ENCODE measurements at places on chromosomes 5 and 9. TPM values are rescaled to one million over a fixed set of nuclear protein-coding genes. Genes with fewer than 3 reads are reported as not detected.

DMGDH gene
- polyA plus RNA-seq = 0.17 TPM

GRCh38 chr9:118325757-118326156 is 621.6 kb downstream of the TLR4 start:
- DNase-seq = no peak
- no peak overlapping the region for H3K4me3 ChIP-seq
- H3K27ac ChIP-seq = no peak overlapping the region
- no peaks in the 10 kb centered on the region for H3K36me3 ChIP-seq

DNA sequence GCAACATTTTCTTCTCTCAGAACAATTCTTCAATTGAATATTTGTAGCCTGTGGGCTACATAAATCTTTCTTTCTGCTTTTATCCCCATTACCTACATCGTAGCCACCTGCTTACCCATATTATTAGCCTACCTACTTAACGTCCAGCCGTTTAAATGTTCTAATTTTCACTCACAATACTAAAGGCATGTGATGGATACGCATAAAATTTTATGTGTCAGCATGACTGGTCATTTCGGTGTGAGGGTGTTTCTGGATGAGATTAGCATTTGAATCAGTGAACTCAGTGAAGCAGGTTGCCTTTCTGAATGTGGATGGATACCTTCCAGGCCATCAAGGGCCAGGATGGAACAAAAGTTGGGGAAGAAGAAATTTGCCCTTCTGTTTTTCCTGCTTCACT is 1722.5 kb upstream of the ACO1 start:
- no peaks in the 10 kb centered on the region for H3K4me1 ChIP-seq
- no peaks in the 10 kb centered on the region for H3K27me3 ChIP-seq
- H3K4me3 ChIP-seq = no peak overlapping the region
- no peak for DNase-seq
- H3K36me3 ChIP-seq = no peaks in the 10 kb centered on the region

NEURL1B gene
- 16.7 TPM for polyA plus RNA-seq

- H3K4me3 ChIP-seq = no peak overlapping the region
- no peak overlapping the region for H3K27ac ChIP-seq
- DNase-seq = no peak
- H3K27me3 ChIP-seq = no peaks in the 10 kb centered on the region
- no peaks in the 10 kb centered on the region for H3K4me1 ChIP-seq
- no peaks in the 10 kb centered on the region for H3K36me3 ChIP-seq
Observed at GRCh38 chr5:173714551-173715428, 98.3 kb upstream of the BOD1 start.

DNA sequence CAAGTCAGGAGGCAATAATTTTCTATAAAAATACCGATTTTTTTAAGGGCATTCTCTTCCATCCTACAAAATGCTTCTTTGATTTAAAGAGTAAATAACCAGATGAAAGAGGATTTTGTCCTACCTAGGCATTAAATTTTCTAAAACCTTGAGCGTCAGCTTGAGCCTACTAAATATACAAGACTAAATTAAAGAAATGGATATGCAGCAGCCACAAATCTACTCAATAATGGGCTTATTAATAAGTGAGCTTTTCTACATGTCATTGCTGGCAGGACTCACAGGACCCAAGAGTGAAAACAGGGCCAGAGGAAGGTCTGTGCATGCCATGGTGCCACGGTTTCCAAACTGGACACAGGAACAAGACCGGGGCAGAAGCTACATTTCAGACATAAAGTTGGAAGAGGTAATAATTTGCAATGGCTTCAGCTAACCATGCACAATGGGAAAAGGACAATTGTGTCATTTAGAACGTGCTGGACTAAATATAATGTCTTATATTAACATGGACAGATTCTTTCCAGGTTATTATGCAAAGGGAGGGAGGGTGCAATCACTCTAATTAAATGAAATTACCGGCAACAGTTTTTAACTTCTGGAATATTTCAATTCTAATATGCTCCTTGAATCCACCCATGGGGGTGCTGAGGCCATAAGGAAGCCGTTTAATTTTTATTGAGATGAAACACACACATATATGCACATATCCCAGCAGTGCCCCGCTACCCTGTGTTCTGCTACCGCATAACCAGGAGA is 5.2 kb downstream of the WHRN start:
- no peak for DNase-seq
- H3K4me1 ChIP-seq = peaks cover 9% of the 10 kb centered on the region
- no peaks in the 10 kb centered on the region for H3K27me3 ChIP-seq
- H3K4me3 ChIP-seq = no peak overlapping the region
- no peak overlapping the region for H3K27ac ChIP-seq

DNA sequence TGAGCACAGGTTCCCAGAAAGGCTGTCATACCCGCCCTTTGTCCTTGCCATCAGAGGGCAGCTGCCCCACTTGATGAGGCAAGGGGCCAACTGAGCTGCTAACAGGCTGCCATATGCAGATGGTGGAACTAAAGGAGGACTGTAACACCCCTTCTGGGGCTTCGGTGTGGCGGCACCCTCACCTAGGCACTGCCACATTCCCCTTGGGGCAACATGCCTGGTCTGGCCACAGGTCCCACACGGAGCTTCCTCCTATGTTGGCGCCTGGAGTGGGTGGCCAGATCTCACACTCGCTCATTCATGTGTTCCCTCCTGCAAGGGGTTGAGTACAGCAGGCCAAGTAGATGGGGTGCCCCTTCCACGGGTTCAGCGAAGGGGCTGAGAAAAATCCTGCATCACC is 777.4 kb upstream of the CHD1 start:
- H3K4me3 ChIP-seq = no peak overlapping the region
- H3K27ac ChIP-seq = no peak overlapping the region
- H3K27me3 ChIP-seq = no peaks in the 10 kb centered on the region
- DNase-seq = no peak
- no peaks in the 10 kb centered on the region for H3K36me3 ChIP-seq

- peaks cover 63% of the 10 kb centered on the region for H3K27me3 ChIP-seq
- DNase-seq = no peak
- peaks cover 9% of the 10 kb centered on the region for H3K4me1 ChIP-seq
- H3K4me3 ChIP-seq = no peak overlapping the region
Observed at GRCh38 chr5:176779537-176779936, 30.8 kb upstream of the UNC5A start.

GRCh38 chr5:124519396-124519795 is 227.0 kb downstream of the ZNF608 start:
- H3K27me3 ChIP-seq = no peaks in the 10 kb centered on the region
- H3K36me3 ChIP-seq = no peaks in the 10 kb centered on the region
- no peaks in the 10 kb centered on the region for H3K4me1 ChIP-seq
- H3K4me3 ChIP-seq = no peak overlapping the region

GRCh38 chr5:62594364-62594984 is 15.9 kb downstream of the LRRC70 start:
- no peak for DNase-seq
- no peak overlapping the region for H3K4me3 ChIP-seq
- no peaks in the 10 kb centered on the region for H3K36me3 ChIP-seq
- H3K27ac ChIP-seq = no peak overlapping the region
- no peaks in the 10 kb centered on the region for H3K4me1 ChIP-seq
- no peaks in the 10 kb centered on the region for H3K27me3 ChIP-seq

DNA sequence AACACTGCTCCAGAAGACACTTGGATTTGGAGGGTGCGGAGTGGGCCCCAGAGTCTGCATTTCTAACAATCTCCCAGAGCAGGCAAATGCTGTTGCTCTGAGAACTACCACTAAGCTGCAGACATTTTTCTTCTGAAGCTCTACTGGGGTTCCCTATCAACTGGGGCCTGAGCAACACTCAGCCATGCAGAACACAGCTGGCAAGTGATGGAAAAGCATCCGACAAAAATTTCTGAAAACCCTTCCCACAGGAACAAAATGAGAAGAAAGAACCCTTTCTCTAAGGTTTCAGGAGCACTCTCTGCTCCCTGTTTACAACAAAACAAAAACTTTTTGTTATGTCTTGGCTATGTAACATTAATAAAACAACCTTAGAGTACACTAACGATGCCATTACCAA is 516.9 kb downstream of the CTNND2 start:
- H3K27ac ChIP-seq = no peak overlapping the region
- H3K36me3 ChIP-seq = no peaks in the 10 kb centered on the region
- peaks cover 37% of the 10 kb centered on the region for H3K27me3 ChIP-seq
- no peaks in the 10 kb centered on the region for H3K4me1 ChIP-seq
- H3K4me3 ChIP-seq = no peak overlapping the region

DNA sequence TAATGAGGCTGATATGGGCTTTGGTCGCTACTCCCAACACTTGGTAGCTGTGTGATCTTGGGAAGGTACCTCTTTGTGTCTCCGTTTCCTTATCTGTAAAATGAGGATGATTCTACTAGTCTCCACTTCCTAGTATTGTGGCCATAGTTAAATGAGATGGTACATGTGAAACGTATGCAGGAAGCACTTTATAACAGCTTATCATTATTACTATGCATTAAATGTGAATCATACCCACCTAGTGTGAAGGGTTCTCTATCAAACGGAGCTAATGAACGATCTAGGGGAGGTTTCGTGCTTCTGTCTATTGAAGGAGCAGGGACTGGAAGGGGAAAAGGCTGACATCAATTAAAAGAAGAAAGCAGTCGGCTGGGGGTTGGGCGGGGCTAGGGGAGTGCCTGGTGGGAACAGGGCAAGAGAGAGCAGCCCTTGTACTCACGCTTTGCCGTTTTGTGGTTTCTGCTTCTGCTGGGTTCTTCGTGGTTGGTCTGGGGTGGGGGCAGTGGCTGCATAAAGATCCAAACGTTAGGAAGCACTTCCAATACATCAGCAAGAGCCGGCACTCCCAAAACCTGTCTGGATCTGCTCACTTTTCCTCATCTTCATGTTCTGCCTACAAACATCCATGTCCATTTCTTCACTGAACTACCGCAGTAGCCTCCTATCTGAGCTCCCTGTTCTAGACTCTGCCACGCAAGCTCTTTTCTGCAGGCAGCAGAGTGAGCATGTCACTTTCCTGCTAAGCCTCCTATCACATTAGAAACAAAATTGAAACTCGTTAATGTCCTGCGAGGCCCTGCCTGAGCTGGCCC is 30.8 kb downstream of the LCP2 start:
- no peak overlapping the region for H3K27ac ChIP-seq
- peaks cover 13% of the 10 kb centered on the region for H3K4me1 ChIP-seq
- H3K4me3 ChIP-seq = no peak overlapping the region

DNA sequence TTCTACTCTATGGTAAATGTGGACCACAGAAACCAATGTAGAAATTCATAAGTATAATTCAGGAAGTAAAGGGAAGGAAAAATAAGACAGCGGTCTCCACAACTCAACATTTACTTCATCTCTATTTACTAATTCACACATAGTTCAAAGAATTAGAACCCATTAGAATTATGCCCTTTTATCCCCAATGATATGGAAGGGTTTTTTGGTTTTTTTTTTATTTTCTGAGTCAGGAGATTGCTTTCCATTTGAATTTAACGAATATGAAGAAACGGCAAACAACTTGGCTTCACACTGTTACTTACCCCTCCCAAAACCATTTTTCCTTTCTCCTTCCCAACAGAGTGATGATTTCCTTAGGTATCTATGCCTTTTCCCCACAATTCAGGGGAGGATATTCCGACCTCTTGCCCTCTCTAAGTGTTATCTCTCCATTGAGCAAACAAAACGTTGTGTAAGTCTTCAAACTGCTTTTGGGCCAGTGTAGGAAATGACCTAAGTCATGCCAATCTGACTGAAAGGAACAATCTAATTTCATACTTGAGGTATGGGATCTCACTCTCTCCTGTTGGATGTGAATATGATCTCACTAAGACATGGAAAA is 72.0 kb downstream of the CETN3 start:
- DNase-seq = no peak
- H3K36me3 ChIP-seq = no peaks in the 10 kb centered on the region
- H3K27me3 ChIP-seq = no peaks in the 10 kb centered on the region
- no peak overlapping the region for H3K27ac ChIP-seq

- no peak overlapping the region for H3K4me3 ChIP-seq
- no peak overlapping the region for H3K27ac ChIP-seq
- no peaks in the 10 kb centered on the region for H3K27me3 ChIP-seq
Observed at GRCh38 chr9:6711403-6711802, 46.4 kb upstream of the KDM4C start.

DNA sequence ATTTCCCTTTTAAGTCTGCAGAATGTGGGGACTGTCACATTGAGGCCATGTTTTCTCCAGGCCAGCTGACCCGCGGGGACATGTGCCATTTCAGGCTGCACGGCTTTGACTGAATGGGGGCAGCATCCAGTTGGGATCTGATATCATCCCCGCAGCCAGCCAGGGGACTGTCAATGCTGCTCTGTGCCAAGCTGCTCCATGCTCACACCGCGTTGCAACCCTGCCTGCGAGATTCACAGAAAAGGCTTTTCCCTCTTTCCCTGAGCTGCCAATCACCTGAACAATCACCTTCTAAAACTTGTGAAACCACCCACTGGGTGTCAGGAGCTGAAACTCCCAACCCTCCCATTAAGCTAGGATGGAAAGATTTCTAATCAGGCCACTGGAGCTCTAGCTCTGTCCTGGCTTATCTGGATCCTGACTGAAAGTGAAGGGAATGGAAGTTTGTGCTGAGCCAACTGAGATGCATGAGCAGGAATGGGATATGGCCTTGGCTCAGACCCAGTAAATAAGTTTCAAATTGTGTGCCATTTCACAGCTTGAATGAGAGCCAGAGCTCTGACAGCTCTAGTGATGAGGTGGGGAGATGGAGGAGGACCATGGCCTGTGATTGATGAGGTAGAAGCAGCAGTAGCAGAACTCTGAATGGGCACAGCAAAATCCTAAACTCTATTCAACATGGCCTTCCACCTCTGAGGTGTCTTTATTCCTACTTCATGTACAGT is 34.5 kb upstream of the ZNF366 start:
- no peaks in the 10 kb centered on the region for H3K36me3 ChIP-seq
- no peak overlapping the region for H3K4me3 ChIP-seq
- H3K27ac ChIP-seq = no peak overlapping the region
- peaks cover 4% of the 10 kb centered on the region for H3K27me3 ChIP-seq
- H3K4me1 ChIP-seq = no peaks in the 10 kb centered on the region

Data from heart right ventricle (tissue), 16 donors.